ENCODE measurements at places on chromosomes 13 and 19.

GRCh38 chr19:32415669-32416068 is 10.1 kb downstream of the DPY19L3 start:
- DNase-seq = no peak

GRCh38 chr13:74024314-74024713 is 109.9 kb downstream of the KLF12 start:
- no peak for DNase-seq

GRCh38 chr19:10763828-10764339 is 46.0 kb downstream of the DNM2 start:
- DNase-seq = no peak

- no peak for DNase-seq
Observed at GRCh38 chr13:64765636-64766035, 2464.5 kb downstream of the PCDH9 start.

DNA sequence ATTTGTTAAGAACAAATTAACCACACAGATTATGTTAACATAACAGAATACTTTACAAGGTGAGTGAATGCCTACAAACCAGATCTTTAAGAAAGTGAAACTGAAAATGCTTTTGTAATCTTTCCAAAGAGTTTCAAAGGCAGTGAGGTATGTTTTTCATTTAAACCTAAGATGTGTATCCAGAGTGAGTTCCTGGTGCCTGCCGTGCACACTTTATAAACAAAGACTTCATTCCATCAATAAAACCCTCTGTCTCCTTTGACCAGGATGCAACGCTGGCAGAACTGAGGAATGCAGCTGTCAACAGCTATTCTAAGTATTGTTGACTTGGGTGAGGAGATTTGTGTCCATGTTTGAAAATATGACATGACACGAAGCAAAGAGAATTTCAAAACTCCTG is 344.6 kb downstream of the DNAJC15 start:
- DNase-seq = no peak

- DNase-seq = no peak
Observed at GRCh38 chr19:29090783-29091526, 122.0 kb downstream of the UQCRFS1 start.

DNA sequence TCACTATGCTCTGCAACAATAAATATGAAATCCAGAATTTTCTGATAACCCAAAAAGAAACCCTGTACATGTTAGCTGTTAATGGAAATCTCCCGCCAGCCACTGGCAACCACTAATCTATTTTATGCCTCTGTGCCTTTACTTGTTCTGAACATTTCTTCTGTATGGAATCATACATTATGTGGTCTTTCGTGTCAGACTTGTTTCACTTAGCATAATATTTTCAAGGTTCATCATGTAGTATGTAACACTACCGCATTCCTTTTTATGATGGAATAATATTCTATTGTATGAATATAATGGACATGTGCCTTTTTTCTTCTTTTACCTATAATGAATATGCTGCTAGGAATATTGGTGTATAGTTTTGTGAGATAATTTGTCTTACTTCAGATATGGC is 1123.3 kb downstream of the EFNB2 start:
- no peak for DNase-seq

DNA sequence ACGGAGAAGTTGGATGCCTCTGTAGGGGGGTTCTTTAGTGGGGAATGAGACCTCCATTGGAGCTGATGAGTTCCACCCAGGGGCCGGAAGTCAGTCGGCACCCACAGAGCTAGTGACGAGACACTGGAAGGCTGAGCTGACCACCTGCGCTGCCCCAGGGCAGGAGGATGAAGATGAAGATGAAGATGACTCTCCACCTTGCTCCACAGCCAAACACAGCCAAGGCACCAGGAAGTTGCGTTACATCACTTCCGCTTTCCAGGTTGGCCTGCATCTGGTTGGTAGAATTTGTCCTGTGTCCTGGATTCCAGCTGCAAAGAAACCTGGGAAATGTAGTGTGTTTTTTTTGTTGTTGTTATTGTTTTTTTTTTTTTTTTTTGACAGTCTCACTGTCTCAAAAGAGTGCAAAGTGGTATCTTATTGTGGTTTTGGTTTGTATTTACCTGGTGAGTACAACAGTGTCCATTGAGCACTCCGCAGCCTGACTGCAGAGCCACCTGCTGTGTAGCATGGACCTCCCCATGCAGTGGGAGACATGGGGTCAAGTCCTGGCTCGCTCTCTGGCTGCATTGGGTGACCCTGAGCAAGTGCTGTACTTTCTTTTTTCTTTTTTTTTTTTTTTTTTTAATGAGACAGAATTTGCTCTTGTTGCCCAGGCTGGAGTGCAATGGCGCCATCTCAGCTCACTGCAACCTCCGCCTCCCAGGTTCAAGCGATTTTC is 1.9 kb downstream of the TBC1D17 start:
- no peak for DNase-seq

GRCh38 chr19:57282011-57282643 is 1.8 kb downstream of the ZNF460 start:
- DNase-seq = no peak

DNA sequence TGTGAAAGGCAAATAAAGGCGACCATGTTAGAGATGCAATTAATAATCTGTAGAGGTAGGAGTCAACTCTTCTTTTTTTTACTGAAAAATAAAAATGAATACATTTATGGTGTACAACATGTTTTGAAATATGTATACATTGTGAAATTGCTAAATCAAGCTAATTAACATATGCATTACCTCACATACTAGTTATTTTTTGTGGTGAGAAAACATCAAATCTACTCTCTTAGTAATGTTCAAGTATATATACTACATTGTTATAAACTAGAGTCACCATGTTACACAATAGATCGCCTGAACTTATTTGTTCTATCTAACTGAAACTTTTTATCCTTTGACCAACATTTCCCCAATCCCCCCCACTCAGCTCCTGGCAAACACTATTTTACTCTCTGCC is 143.2 kb downstream of the POU4F1 start:
- no peak for DNase-seq
